ENCODE measurements at places on chromosomes 6 and 20.

- no peak for DNase-seq
Observed at GRCh38 chr20:38386851-38387250, 40.6 kb downstream of the LBP start.

DNA sequence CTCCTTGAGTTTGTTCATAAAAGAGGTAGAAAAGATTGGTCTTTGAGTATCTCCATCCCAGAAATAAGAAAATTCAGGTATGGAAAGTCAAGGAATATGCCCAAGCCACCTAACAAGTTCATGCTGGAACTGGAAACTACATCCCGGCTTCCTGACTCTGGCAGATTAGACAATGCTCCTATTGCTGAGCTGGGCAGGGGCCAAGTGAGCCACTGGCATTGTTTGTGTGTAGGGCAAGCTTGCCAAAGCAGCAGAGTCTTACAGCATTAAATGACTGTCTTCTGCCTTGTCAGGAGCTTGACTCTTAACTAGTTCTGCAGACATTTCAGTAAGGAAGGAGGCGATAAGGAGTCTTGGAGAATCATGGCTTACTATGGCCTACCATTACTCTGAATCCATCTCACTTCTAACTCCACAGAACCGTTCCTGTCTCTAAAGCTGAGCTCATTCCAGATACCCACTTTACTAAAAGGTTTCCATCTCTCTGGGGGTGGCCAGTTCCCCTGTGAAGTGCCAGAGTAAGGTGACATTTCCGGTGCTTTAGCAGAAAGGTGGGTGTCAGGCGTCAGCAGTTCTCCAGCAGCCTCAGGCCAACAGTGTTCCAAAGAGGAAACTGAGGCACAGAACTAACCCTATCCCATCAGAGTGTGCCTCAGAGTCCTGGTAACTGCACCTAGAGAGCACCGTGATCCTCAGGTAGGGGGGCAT is 30.1 kb downstream of the PRDM1 start:
- DNase-seq, result no peak

DNA sequence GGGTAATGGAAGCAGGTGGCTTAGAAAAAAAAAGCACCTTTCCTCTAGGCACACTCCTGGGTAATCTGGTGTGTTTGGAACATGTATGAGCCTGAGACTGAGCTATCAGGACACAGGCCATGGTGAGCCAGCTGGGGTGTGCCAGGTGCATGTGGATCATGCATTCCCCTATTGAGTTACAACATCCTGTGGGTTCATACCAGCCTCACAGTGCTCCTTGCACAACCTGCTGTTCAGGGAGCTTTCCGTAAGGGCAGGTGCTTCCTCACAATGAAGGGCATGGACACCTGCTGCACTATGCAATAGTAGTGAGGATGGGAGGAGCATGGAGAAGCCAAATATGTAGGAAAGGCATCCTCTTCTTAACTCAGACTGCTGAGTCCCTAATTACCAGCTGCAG is 197.2 kb upstream of the SUPT3H start:
- no peak for DNase-seq

DNA sequence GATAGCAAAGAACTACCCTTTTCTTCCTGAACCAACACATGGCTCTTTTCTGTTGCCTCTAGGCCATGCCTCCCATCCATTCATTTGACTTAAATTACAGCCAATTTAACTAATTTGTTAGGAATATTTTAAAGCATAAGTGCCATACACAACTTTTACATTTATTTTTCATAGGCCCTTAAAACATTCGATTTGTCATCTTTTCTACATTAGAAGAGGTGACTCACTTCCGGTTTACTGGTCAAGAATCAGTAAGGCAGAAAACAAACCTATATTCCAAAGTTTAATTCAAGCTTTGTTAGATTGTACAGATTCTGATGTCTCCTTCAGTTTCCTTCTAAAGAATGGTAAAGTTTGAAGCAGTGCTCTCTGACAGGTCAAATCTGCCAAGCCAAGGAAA is 344.3 kb downstream of the SAMD5 start:
- no peak for DNase-seq

DNA sequence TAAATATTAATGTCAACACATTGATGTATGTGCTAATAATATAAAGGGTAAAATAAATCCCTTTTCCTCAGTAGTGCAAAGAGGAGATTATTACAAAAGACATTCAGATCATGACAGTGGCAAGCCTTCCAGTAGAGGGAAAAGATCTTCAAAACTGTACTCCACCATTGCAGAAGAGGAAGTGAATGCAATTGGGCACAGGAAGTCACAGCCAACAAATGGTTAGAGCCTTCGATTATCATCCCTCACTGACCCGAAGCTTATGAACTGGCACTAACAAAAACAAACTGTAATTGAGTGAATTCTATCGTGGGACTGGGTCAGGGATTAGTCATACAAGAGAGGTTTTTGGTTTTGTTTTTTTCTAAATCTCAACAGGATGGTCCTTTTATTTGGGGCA is 39.3 kb upstream of the SCGN start:
- DNase-seq, result no peak

DNA sequence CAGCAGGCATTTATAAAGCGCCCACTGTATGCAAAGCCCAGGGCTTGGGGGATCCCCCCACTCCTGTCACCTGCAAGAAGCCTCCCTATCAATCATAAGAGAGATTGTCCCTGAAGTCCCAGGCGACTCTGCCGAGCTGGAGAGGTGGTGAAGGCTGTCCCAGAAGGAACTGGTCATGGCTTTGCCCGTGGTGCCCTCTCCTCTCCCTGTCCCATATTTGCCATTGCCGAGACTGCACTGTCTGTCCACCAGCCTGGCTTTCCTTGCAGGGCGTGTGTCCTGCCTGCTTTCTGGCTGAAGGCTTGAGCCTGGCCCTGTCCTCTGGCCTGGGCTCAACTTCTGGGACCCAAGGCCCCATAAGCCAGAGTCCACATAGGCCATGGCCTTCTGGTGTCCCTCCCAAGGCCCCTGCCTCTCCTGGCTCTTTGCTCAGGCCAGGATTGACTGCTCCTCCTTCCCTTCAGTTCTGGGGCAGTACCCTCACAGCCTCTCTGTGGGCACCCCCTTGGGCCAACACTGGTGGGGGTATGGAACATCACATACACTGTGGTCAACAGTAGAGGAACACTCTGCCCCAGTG is 46.9 kb downstream of the CPXM1 start:
- no peak for DNase-seq

DNA sequence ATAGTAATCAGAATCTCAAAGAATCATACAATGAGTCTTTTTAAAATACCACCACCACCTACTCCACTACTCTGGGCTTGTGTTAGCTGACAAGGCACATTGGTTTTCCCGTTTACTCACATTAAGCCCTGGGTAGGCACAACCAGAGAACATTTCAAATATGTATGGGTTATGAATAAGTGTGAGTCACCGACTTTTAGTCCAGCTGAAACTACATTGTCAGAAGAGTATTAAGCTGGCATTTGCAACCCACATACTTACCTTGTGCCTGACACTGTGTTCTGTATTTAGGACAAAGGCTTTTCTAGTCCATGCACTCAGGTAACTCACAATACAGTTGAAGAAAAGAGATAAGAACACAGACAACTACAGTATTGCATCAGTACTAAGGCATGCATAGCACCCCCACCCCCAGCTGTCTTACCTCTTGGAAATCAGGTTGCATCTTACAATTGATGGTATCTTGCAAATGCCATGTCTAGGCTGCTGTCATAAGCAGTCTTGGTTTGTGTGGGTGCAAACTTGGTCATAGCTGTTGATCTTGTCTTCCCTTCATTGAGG is 40.3 kb upstream of the AHI1 start:
- no peak for DNase-seq

GRCh38 chr6:16092140-16092539 is 36.7 kb upstream of the MYLIP start:
- DNase-seq, result no peak

GRCh38 chr6:4295058-4295782 is 159.8 kb upstream of the ECI2 start:
- no peak for DNase-seq

GRCh38 chr20:57263801-57264792 is 2.3 kb downstream of the BMP7 start:
- DNase-seq, result no peak

DNA sequence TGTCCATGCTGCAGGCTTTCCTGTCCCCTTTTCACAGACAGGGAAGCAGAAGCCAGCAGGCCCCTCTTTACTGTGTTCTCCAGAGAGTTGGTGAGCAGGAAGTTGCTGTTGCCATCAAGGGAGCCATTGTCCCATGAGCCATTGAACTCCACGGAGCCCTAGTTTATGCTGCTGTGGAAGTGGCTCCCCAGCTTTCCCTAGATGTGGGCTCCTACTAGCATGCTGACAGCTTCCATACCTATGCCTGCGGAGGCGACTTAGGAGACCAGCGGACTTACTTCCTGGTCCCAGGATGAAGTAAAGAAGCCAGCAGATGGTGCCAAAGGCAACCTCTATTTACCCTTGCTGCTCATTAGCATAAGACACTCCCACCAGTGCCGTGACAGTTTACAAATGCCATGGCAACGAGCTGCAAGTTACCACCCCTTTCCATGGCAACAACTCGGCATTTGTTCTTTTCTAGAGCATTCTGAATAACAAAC is 30.8 kb upstream of the FKBP1A start:
- DNase-seq, result no peak

- no peak for DNase-seq
Observed at GRCh38 chr6:9020001-9020400, 584.7 kb upstream of the SLC35B3 start.

DNA sequence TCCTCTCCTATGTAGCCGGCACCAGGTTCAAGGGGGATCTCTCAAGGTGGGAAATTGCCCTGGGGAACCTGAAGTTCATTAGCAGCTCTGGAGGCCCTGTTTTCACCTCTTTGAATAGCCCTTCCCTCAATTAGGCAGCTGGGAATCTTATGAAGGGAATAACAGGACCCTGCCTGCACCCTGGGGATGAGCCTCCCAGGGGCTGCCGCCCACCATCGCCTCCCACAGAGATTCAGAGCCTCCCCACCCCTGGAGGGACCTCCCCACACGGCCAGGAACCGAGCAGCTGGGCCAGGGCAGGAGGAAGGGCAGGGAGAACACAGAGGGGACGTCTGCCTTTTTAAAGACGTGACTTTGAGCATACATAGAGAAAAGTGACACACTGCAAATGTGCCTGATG is 4.6 kb upstream of the EEF1A2 start:
- DNase-seq, result no peak

DNA sequence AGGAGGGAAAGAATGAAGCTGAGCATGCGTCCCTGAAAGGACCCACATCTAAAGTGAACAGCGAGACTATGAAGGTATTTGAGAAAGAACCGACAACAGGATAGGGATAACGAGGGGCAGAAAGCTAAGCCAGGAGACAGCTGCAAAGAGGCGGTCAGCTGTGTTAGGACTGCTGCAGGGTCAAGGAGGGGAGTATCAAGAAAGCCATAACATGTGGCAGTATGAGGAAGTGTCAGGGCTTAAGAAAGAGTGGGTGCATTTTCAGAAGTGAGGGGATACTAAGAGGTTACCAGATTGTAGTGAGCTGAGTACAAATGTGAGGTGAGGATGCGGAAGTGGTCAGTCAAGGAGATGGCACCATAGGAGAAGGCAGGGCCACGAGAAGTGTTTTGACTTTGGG is 21.2 kb downstream of the MYLIP start:
- DNase-seq, result no peak

DNA sequence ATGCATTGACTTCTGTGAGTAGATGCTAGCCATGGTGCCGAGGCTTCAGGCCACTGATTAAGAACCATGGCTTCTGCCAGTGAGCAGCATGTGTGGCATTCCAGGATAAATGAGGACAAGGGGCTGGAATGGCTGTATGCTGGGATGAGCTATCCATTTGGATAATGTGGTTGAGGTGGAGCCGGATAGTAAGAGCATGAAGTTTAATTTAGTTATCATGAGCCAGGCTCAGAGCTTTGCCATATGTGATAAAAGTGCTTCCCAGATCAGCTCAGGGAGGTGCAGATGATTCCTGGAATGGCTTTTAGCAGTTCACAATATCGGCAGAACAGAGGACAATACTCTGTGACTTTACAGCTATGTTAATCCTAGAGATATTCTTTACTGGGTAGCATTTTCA is 34.6 kb upstream of the RNF8 start:
- no peak for DNase-seq

GRCh38 chr20:52905241-52905994 is 66.7 kb upstream of the TSHZ2 start:
- no peak for DNase-seq

DNA sequence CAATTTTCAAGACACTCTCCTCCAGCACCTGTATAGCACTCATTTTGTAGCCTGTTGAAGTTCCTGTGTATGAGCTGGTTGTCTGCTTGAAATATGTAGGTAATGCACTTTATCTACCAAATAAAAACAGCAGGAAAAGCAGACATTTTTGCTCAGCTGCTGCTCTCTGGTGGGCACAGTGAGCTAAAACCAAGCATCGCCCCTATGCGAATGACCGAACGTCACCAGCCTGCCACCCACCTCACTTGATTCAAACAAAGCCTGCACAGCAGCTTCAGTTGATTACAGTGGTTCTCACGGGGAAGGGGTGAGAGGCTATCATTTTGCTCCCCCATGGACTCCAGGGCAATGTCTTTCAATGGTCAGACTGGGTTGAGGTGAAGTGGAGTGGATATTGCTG is 185.7 kb downstream of the SASH1 start:
- DNase-seq, result peak; percentile 54

- no peak for DNase-seq
Observed at GRCh38 chr20:60074276-60074675, 116.1 kb downstream of the CDH26 start.

DNA sequence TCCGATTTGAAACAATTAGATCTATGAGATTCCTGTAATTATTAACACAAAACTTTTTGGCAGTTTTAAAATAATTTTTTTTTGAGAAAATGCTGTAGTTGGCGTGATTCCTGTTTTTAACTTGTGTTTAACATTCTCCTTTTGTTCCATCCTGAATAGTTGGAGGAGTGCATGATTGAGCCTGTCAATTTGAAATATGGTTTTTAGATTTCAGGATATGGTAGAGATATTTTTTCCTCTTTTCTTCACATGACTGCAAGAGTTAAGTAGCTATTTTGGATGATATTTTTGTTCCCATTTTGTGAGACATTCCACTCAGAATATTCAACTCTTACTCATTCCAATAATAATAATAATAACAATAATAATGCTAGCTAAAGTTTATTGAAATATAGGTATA is 241.7 kb upstream of the MAN1A1 start:
- DNase-seq, result no peak

- no peak for DNase-seq
Observed at GRCh38 chr6:109118871-109119354, 23.6 kb downstream of the CEP57L1 start.

GRCh38 chr6:24478903-24479302 is 10.5 kb downstream of the GPLD1 start:
- no peak for DNase-seq

DNA sequence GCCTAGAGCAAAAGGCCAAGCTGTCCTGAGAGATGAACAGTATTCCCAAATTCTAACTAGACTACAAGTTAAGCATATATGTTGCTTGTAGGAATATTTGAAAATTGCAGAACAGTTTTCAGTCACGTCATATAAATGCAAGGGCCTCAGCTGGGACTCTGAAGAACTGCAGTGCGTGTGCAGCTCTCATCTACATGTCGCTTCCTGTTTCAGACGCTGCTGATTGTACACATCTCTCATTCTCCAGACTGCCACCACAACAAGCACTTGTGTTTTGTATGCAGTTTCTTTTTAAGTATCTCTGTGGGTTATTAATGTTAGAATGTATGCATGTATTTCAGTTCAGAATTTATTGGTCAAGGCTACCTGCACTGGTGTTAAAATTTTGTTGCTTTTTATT is 119.7 kb downstream of the MAP3K4 start:
- no peak for DNase-seq

- DNase-seq, result no peak
Observed at GRCh38 chr6:110067837-110068591, 89.9 kb downstream of the GPR6 start.

All from anterior cingulate cortex (tissue), 58 donors.